SJCRH30 (cell line): ENCODE measurements at places on chromosomes 11 and 22. TPM values are rescaled to one million over a fixed set of nuclear protein-coding genes. Genes with fewer than 3 reads are reported as not detected.

The ANGPTL5 gene
- not detected in 2 replicates for total RNA-seq

The CYB5R2 gene
- total RNA-seq, result not detected in 2 replicates

- no peak for DNase-seq
Measured at GRCh38 chr11:134571301-134571700, 159.3 kb upstream of the B3GAT1 start.

DNA sequence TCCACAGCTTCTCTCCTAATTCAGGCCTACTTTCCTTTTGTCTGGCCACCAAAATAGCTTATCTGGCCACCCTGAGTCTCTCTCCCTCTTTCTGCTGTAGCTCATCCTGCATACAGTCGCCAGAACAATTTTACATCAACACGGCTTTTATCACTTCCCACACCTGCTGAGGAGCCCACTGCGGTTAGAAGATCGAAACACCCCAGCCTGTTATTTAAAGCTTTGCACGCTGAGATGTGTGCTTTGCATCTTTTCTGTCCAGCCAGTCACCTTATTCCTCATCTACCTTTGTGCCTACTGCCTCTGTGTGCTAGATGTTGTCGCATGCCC lies 96.0 kb downstream of the COMMD9 start:
- DNase-seq, result no peak

DNA sequence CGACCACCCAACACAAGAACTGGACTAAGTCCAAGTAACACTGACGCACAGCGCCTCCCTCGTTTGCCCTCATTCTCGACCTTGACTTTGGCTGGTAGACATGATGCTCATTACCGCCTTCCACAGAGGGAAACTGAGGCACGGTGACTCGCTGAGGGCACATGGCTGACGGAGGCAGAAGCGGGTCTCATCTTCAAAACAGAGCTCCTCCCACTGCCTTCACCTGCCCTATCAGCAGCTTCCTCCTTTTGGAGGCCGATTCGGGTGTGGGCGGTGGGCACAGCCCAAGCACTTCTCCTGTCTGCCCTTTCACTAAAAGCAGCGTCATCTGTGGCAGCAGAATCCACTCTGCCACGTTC lies 2.0 kb upstream of the KMT5B start:
- no peak for DNase-seq

GRCh38 chr11:60879971-60880588 lies 12.7 kb downstream of the ZP1 start:
- DNase-seq, result no peak
